Stimulated activated CD4-positive, alpha-beta T cell treated with anti-CD3 and anti-CD28 coated beads, Interleukin-2, amount 100 ng/mL, for 48 hours (primary cell): ENCODE measurements at places on chromosomes 11 and 22.

DNA sequence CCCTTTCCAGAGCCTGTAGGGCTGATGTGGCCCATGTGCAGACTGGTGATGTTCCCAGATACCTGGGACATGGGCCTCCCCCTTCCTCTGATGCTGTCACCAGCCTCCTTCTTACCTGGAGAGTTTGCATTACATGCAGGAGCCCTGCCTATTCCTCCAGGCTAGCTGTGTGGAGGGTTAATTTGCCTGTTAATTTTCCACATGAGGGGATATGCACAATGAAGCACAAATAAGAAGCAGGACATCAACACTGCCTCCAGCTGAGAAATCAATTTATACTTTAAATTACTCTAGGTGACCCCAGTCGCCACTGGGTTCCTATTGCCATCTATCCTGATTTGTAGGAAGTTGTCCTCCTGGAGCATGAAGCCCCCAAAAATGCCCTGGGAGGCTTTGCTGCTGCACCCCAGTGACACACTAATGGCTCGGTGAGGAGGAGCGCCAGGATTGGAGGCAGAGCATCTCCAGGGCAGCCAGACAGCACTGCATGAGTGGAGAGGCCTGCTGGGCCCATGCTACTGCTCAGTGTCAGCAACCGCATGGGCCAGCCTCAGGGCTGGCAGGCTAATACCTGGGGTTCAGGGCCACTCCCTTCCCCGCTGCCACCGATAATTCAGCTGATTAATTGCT is 101.6 kb upstream of the USP47 start:
- no peak for DNase-seq

DNA sequence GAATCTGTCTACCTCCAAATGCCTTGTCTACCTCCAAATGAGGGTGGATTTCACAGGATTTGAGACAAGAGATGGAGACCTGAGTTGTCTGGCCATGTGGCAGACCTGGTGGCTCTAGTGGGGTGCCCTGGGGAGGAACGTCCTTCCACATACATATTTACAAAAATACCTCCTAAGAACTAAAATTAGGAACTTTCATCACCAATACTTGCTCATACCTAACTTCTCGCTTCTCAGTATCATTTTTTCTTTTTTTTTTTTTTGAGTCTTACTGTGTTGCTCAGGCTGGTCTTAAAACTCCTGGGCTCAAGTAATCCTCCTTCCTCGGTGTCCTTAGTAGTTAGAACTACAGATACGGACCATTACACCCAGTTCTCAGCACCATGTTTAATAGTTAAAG is 117.9 kb downstream of the MED15 start:
- DNase-seq: no peak

- no peak for DNase-seq
Measured at GRCh38 chr11:27118949-27119348, 78.3 kb downstream of the BBOX1 start.

DNA sequence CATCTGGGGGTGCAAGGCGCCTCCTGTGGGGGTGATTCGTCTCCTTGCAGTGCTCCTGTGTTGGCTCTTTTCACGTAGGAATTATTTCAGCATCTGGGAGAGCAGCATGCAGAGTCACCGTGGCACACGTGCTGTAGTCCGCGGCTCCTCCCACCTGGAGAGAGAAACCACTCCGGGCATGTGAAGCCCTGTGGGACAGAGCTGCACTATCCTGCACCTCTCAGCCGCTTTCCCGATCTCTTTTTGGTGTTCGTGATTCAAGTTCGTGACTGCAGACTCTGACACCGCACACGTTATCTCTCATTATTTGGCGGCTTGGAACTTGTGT is 394.6 kb downstream of the TBC1D22A start:
- DNase-seq: no peak

- no peak for DNase-seq
Measured at GRCh38 chr11:111137846-111138245, 107.7 kb upstream of the POU2AF2 start.

DNA sequence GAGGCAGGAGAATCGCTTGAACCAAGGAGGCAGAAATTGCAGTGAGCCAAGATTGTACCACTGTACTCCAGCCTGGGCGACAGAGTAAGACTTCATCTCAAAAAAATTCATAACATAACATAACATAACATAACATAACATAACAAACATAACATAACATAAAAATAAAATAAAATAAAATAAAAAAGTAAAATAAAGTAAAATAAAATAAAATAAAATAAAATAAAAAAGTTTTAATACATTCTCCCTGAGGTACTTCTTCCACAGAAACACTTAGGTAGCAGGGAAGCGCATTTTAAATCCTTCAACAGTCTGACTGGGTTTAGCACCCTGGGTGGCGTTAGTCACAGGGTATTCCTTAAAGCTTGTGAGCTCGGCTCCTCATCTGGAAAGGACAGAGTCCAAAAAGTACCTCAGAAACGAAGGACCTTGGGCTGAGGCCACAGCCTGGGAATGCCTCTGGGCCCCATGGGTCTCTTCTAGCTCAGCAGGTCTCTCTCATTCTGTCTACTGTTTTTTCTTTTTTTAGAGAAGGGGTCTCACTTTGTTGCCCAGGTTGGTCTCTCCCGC is 41.7 kb downstream of the MICAL3 start:
- no peak for DNase-seq

GRCh38 chr11:44572884-44573283 is 7.4 kb downstream of the CD82 start:
- DNase-seq: no peak

DNA sequence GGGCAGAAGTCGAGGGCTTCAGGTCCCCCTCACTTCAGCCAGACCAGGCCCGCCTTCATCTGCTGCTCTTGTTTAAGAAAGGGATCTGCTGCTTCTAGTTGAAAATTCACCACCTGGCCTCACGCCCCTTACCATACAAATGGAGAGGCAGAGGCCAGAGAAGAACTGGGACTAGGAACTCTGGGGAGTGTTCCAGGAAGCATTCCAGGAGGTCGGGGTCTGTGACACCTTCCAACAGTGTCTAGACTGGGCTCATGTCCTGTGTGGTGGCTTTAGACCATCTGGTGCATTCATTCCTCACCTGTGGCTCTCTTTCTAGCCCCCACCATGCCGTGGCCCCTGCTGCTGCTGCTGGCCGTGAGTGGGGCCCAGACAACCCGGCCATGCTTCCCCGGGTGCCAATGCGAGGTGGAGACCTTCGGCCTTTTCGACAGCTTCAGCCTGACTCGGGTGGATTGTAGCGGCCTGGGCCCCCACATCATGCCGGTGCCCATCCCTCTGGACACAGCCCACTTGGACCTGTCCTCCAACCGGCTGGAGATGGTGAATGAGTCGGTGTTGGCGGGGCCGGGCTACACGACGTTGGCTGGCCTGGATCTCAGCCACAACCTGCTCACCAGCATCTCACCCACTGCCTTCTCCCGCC is 12.3 kb downstream of the TSKU start:
- DNase-seq: no peak

DNA sequence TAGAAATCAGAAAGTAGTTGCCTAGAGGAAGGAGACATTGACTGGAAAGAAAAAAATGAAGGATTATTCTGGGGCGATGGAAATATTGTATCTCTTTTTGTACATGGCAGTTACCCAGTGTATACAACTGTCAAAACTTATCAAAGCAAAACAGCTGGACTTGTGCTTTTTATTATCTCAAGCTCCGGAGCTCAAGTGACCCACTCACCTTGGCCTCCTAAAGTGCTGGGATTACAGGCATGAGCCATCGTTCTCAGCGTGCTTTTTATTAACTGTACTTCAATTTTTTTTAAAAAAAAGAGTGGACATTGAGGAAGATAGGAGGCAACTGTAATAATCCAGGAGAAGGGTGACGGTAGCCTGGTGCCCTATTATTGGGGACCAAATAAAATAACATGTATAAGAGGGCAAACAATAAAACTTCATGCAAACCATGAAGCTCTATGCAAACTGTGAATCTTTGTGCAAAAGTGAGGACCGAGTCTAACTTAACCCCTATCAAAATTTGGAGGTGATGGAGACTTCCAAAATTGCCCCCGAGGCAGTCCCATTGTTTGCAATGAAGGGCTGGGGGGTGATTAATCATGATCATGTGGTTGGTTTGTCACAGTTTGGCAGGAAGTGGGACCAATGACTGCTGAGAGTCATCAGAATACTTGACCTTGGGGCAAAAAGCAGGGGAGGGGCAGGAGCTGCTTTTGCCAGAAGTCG is 23.5 kb downstream of the FZD4 start:
- DNase-seq: no peak

GRCh38 chr11:119684361-119685110 is 44.5 kb downstream of the NECTIN1 start:
- DNase-seq: no peak

DNA sequence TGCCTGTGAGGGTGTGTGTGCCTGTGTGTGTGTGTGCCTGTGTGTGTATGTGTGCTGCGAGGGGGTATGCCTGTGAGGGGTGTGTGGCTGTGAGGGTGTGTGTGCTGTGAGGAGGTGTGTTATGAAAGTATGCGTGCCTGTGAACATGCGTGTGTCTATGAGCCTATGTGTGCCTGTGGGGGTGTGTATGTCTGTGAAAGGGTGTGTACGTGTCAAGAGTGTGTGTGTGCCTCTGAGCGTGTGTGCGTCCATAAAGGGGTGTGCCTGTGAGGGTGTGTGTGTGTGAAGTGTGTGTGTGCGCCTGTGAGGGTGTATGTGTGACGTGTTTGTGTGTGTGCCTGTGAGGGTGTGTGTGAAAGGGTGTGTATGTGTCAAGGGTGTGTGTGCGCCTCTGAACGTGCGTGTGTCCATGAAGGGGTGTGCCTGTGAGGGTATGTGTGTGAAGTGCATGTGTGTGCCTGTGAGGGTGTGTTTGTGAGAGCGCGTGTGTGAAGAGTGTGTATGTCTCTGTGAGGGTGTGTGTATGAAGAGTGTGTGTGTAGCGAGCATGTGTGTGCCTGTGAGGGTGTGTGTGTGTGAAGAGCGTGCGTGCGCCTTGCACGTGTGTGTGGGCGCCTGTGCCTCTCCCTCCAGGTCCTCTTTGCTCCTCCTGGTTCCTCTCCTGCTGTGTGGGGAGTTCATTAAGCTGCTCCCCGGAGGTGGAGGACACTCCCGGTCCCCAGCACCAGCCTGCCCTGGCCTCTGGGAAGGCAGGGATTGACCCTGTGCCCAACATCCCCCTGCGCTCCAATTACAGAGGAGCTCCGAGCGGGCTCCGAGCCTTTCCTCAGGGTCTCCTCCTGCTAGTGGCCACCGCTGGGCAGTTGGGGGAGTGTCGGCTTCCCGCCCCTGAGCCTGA is 53.3 kb downstream of the CACNA1I start:
- no peak for DNase-seq

GRCh38 chr11:90218606-90219005 is 4.2 kb downstream of the CHORDC1 start:
- no peak for DNase-seq

- peak; percentile 84 for DNase-seq
Measured at GRCh38 chr11:95150956-95151684, 61.5 kb downstream of the ENDOD1 start.

DNA sequence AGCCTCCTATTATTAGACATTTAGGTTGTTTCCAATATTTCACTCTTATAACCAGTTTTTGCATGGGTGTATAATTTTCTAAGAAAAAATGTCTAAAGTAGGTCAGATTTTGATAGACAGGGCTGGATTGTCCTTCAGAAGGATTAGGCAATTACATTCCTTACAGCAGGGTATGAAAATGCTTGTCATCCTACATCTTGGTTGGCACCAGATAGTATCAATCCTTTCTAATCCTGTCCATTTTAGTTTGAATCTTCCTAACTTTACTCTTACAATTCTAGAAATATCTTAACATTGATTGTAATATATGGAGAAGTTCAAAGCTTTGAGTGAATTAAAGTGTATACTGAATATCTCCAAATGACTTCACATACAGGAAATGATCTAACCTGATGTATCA is 63.0 kb upstream of the ZBED5 start:
- no peak for DNase-seq

DNA sequence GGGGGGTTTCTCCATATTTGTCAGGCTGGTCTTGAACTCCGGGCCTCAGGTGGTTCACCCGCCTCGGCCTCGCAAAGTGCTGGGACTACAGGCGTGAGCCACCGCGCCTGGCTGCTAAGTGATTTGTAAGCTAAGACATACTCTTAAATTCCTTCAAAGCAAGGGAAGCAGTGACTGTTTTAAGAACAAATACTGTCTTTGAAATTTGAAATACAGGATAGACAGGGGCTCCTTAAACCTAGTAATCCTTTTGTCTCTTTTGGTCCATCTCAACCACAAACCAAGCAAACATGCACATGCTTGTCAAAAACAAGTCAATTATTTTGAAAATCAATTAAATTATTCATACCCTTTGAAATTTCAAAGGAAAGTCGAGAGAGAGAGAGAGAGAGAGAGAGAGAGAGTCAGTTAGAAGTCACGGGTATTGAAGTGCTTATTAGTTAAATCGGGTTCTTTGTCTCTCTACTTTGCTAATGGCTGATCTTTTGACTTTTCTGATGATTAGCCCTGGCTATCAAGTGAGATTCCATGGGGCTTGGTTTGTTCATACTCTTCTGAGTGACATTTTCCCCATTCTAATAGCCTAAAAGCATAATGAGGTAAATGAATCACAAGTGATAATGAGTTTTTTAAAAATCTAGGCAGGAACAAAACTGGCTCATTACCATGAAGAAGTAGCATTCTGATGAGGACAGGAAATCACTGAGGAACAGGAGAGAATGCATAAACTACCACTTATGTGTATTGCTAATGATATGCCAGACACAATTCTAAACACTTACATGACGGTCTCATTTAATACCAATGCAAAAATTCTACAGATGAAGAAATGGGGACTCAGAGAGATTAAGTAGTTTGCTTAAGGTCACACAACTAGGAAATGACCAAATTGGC is 48.0 kb downstream of the MCHR1 start:
- no peak for DNase-seq
